Activated CD8-positive, alpha-beta T cell treated with anti-CD3 and anti-CD28 coated beads, Interleukin-2, amount 10 ng/mL, durations not matched to agents 7 days and 5 days (primary cell): ENCODE measurements at places on chromosomes 7 and 10.
A peak's percentile ranks its signal among the peaks of the same experiment; 100 is the strongest.

- H3K4me3 ChIP-seq = no peak overlapping the region
- peaks cover 21% of the 10 kb centered on the region for H3K4me1 ChIP-seq
- no peaks in the 10 kb centered on the region for H3K27me3 ChIP-seq
- H3K27ac ChIP-seq = no peak overlapping the region
These were observed 19.0 kb downstream of the SMURF1 start for GRCh38 chr7:99124751-99125504.

GRCh38 chr7:41861642-41862041 is 158.8 kb upstream of the INHBA start:
- H3K36me3 ChIP-seq = peaks cover 9% of the 10 kb centered on the region
- H3K27me3 ChIP-seq = peaks cover 8% of the 10 kb centered on the region
- H3K27ac ChIP-seq = no peak overlapping the region
- H3K4me3 ChIP-seq = no peak overlapping the region
- no peak for DNase-seq
- H3K4me1 ChIP-seq = no peaks in the 10 kb centered on the region

DNA sequence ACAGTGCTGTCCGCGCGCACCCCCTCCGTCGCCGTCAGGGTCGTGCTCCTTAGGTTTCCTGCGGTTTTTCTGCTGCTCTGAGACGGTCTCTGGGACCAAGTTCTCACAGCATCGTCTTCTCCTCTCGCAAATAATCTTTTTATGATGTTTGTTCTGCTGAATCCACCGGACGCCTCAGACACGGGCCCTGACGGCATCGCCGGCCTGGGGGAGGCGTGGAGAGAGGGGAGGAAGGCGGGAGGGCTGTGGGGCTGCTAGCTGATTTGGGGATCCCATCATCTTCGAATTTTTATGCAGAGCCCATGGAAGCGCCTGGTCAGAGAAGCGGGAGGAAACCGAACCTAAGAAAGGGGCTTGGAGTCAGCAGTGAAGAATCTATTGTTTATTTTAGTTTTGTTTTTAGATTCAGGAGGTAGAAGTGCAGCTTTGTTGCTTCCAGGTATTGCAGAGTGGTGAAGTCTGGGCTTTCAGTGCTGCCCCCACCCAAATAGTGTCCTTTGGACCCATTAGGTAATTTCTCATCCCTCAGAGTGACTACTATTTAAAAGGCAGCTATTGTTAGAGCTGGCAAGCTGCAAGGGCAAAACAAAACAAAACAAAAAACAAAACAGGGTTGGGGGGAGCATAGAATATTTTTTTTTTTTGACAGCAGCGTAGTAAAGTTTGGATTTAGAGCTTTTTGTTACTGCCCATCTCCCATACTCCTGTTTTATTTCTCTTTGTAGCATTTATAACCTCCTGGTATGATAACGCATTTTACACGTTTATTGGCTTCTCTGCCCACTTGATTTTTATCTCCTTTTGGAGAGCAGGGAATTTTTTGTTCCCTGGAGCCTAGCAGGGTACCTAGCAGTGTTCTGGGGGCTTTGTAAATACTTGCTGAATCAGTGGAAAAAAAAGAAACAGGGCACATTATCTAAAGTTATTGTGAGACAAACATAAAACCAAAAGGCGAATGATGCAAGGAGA is 92.6 kb downstream of the SPAG6 start:
- no peak for DNase-seq
- H3K27me3 ChIP-seq = peaks cover 19% of the 10 kb centered on the region
- H3K27ac ChIP-seq = peak overlapping the region; percentile 95
- peaks cover 6% of the 10 kb centered on the region for H3K36me3 ChIP-seq
- H3K4me3 ChIP-seq = peak overlapping the region; percentile 89

DNA sequence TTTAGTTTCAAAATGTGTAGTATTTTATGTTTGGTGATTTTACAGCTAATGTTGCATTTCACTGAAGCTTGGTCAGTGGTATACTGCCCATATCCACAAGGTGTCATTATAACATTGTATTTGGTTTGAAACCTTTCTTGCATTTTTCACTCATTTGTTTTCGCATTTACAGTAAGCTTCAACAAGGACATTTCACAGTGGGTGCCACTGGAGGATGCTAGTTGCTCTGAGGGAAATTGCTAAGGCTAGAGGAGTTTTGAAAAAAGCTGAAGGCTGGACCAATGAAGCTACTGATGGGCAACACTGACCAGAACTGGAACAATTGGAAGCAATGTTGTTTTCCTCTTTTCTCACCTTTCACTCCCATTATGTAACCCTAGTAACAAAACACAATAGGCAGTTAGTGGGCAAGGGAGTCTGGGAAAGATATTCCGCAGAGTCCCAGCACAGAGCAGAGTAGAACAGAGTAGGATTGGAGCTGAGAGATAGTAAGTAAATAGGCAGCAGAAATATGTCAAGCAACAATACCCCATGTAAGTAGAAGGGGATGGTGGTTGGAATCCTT is 23.6 kb upstream of the SRI start:
- peaks cover 18% of the 10 kb centered on the region for H3K27me3 ChIP-seq
- no peaks in the 10 kb centered on the region for H3K36me3 ChIP-seq
- DNase-seq = no peak

DNA sequence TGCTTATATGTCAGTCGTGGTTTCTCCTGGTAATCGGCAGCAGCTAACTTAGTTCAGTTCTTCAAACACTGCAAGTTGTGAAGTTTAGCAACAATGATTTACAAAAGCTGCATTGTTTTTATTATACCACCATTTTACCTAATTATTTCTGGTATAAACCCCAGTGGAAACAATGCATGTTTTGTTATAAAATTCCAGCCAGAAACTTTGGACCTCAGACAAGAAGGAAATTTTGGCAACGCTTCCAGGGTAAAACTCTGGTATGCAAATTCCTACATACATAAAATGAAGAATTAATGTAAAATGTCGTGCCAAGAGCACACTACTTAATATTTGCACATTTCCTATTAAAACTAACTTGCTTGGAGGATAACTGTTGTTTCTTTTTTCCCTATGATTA is 277.4 kb upstream of the LYZL1 start:
- H3K4me1 ChIP-seq = no peaks in the 10 kb centered on the region
- H3K4me3 ChIP-seq = no peak overlapping the region
- no peaks in the 10 kb centered on the region for H3K36me3 ChIP-seq
- no peak overlapping the region for H3K27ac ChIP-seq
